GM04504 (cell line): ENCODE measurements at places on chromosomes 2 and 18.

- no peak for DNase-seq
Measured at GRCh38 chr2:776038-776437, 98.8 kb upstream of the TMEM18 start.

GRCh38 chr2:16691261-16691660 lies 25.6 kb upstream of the CYRIA start:
- no peak for DNase-seq

GRCh38 chr18:37274309-37275236 lies 291.0 kb downstream of the CELF4 start:
- no peak for DNase-seq

- no peak for DNase-seq
Measured at GRCh38 chr2:158965641-158966040, 2.8 kb upstream of the TANC1 start.

DNA sequence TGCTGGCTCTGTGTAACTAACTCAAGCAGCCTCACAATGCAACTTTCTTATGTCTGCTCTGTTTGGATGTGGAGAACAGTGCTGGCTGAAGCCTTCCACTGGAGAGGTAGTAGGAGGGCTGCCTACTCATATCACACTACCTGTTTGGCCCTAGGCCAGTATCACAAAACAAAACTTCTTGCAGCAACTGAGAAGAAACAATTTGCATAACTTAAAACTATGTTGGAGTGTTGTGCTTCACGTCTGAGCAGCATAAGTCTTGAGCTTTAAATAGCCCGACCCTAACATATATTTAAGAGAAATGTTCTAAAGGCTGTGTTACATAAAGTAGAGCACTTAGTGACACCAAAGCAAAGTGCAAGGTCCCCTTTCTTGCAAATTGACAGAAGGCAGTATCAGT lies 204.9 kb upstream of the ACVR2A start:
- DNase-seq = no peak

- peak; percentile 38 for DNase-seq
Measured at GRCh38 chr18:53946594-53946993, 277.9 kb downstream of the MBD2 start.

DNA sequence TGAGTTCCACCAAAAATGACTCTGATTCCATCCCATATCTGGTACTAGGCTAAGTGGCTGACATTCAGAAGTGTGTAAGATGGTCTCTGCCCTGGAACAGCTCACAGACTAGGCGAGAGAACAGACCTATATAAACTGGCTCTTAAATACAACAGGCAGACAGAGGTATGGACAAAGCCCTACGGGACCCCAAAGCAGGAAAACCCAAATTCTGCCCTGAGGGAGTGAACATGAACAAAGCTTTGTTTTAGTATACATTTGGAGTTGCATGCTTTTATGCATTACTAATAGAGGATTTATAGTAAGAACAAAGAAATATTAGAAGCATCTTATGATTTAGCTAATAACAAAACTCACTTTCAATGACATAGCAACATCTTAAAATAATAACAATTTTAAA lies 25.1 kb downstream of the GDF7 start:
- DNase-seq = no peak

DNA sequence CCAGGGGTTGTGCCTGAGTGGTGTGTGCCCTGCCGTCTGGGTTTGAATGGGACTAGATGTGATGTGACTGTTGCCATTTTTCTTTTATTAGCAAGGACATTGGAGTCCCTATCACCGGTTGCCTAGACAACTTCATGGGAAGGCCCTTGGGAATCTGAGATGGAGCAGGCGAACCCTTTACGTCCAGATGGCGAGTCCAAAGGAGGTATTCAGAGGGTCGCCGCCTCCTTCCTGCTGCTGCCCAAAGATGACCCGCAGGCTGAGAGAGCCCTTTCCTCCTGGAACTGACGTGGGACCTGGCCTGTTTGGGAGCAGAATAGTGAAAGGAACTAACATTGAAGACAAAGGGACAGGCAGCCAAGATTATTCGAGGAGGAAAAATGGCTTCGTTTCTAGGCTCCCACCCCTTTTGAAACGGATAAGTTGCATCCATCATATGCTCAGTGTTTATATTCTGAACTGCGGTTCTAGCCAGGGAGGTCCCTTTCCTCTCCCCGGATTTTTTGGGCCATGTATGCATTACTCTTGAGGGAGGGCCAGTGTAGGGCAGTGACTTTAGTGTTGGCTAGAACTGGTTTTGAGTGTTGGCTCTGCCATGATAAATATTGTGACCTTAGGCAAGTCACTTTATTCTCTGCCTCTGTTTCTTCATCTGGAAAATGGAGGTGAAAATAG lies 673 bp downstream of the CENPO start:
- DNase-seq = peak; percentile 9

- no peak for DNase-seq
Measured at GRCh38 chr18:28147674-28148171, 29.2 kb downstream of the CDH2 start.

GRCh38 chr18:59359576-59359952 lies 499 bp upstream of the LMAN1 start:
- DNase-seq = no peak

DNA sequence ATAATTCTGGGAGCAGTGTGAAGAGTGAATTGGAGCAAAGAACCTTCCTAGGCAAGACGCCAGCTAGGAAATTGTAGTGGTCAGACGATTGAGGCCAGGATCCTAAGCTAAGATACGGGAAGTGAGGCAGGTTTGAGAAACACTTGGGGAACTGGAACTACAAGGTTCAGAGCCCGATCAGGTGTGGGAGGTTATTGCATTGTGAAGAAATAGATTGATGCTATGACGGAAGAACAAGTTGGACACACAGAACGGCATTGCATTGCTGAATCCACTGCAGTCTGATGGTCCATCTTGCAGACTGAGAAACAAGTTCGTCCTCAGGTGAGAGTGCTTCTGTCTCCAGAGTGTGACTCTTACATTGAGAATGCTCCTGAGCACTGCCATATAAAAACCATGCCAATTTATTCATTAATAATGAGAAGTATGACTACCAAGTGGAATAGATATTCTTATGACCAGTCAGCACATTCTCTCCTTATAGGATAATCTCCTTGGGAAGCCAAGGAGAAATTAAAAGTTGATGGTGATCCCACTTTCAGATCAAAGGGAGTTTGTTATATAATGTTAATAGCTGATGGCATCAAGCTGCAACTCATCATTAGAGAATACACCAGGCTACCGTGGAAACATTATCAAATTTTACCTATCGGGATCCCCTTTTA lies 30.9 kb downstream of the ANTXR1 start:
- DNase-seq = no peak
